Fibroblast of gingiva (primary cell): ENCODE measurements at places on chromosomes 16 and 17.
A peak's percentile ranks its signal among the peaks of the same experiment; 100 is the strongest.

DNA sequence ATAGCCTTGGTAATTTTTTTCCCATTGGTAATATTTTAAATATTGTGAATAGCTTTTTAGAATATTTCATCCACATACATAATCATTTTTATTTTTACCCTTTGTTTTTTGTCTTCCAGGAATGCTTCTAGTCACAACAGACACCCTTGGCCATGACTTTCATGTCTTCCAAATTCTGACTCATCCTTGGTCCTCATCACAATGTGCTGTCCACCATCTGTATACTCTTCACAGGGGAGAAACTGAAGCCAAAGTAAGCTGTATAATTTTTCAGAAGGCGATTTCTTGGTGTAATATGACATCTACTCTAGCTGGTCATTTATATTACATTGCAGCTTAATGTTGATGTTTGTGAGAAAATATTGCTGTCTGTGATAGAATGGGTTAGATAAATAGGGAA lies 269.4 kb downstream of the BCAS3 start:
- peak; percentile 43 for DNase-seq

- no peak for DNase-seq
Measured at GRCh38 chr17:14051692-14052091, 17.6 kb upstream of the COX10 start.

GRCh38 chr17:13601776-13602551 lies at the start of gene HS3ST3A1:
TSS of gene HS3ST3A1 (minus strand) at chr17:13601929. CDS start at chr17:13601129, 800 bp downstream.
- peak; percentile 86 for DNase-seq

GRCh38 chr17:56424543-56425044 lies 168.9 kb upstream of the NOG start:
- DNase-seq = no peak

DNA sequence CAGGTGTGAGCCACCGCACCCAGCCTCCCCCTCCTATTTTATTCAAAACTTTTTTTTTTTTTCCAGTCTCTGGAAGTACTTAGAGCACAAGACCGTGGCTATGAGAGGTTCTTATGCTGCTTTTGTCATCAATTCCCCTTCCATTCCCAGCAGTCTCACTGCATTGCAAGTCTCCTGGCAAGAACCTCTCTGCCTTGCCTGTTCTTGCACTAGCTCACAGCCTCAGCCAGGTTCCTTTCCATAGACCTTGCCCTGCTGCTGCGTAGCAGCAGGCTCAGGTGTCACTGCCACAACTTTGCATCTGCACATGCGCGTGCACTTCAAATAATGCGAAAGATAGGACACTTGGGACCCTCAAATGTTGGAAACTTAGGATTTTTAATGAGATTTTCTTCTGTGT lies 15.6 kb downstream of the ATP6V0A1 start:
- DNase-seq = no peak

GRCh38 chr16:3035289-3035971 lies 1.3 kb downstream of the BICDL2 start:
- DNase-seq = no peak

- DNase-seq = peak; percentile 22
Measured at GRCh38 chr16:22284637-22285036, 12.6 kb upstream of the POLR3E start.
